CD4-positive, CD25-positive, alpha-beta regulatory T cell (primary cell): ENCODE measurements at places on chromosomes 4 and X.

DNA sequence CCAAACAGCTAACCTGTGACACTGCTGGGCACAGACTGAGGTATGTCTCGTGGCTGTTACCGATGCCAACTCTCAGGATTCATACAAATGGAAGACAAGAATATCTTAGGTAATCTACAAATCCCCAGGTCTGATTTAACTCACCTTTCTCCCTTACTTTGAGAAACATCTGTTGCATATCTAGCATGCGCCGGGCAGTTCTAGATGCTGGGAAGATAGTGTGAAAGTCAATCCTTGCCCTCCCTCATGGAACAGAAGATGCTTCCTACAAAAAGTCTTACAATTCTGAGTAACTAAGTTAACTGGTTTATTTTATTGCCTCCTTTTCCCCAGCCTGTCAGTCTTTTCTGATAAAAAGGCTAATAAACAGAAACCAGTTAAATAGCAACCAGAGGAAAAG lies 212.2 kb upstream of the FAT1 start:
- no peak for DNase-seq

DNA sequence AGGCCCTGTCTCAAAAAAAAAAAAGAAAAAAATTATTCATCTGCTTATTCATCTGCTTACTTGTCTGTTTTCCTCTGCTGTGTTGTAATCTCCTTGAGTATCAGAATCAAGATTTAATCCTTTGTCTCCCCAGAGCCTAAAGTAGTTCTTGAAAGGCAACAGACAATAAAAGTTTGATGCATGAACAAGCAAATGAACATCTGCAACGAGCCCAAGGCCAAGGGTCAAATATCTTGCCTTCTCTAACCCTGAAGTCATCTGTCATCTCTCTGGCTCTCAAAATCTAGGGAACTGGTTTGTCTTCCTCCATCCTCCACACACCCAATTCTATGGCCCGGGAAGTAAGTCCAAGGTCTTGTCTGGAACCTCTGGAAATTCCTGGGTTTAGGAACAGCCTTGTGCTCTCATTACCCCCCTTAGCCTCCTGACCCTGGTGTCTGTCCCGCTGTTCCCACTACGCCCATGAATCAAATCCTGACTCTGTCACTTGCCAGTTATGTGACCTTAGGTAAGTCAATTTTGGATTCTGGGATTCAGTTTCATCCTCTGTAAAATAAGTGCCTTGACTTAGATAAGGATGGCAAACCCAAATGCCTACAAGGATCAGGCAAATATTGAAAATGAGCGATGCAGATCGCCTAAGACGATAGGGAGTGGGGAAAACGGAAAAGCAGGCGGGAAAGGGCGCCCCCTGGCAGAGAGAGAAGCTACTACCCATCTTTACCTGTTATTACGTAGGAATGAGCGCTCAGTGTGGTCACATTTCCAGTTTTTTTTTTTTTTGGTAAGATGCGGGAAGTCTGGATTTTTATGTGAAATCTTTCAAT lies 102.7 kb upstream of the DHX15 start:
- no peak for DNase-seq

DNA sequence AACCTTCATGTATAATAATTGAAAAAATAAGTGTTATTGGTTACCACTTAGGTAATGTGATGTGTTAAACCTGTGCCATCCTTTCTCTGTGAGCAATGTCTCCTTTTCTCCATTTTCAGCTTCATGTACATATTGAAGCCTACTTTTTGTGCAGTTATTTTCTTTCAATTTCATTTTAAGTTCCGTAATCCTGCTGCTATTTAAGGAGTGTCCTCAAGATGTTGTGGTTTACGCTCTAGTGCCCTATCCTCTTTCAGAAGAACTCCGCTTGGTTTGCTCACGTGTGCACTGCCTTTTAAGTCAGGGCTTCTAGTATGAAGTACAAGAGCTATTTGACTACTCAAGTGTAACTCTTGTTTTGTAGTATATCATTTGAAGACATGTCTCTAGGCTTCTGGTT lies 2253.2 kb upstream of the TENM3 start:
- DNase-seq, result no peak

- DNase-seq, result peak; percentile 1
These were observed 69.2 kb upstream of the PNPLA4 start for GRCh38 chrX:7996414-7996813.

GRCh38 chrX:38805432-38806389 lies 4.5 kb downstream of the MID1IP1 start:
- DNase-seq, result peak; percentile 45

- DNase-seq, result no peak
These were observed 6.3 kb downstream of the PRAF2 start for GRCh38 chrX:49067285-49068120.

DNA sequence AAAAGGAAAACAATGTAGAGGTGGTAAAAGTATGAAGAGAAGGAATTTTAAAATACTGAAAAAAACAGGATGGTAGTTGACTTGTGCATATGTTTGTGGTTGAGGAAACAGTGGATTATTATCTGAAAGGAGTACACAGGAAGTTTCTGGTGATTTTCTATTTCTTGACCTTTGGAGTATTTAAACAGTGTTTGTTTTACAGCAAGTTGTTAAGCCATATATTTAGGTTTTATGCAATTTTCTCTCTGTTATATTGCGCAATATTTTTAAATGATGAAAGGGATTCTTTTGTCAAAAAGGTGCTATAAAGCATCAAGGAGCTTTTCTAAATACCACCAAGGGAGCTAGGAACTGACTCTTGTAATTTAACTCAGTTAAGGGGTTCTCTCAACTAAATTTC lies 343.1 kb upstream of the MAOA start:
- DNase-seq, result no peak

GRCh38 chr4:86043755-86044592 lies 315.9 kb downstream of the MAPK10 start:
- DNase-seq, result peak; percentile 1

DNA sequence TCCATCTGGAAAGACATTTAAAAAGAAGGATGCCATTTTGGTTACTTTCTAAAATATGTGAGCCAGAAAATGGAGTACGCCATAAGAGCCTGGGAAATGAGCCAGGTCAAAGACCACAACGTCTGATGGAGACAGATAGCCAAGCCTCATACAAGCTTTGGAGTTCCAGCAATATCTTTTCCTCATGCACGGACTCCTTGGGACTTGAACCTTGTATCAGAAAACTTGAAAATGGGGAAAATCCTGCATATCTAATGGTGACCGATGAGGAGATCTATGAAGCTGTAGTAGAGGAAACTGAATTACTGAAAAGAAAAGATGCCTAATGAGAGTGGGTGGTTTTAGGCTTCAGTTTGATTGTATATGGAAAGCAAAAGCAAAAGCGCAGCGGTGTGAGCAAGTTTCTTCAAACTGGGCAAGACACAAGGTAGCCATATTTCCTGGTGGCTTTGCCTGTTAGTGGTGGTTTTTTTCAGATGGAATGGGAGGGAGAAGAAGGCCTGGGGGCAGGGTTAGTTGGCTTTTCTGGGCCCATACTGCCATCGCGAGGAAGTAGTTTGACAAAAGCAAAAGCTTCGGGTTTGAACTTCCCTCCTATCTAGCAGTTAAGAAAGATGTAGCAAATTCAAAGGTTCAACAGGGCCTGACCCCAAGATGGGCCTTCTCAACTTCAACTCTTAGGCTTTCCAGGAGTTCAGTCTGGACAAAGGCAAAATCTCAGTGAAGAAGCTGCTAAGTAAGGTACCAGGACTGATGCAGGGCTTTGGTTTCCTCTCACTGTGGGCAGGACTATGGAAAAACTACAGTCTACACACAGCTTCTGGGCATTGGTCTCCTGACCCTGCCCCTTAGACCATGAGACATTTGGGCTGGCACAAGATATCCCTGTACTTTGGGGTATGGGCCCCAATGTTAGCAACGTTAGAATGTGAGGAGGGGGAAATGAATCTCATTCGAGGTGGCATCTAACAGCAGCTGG lies 210.0 kb upstream of the STK26 start:
- DNase-seq, result peak; percentile 92

DNA sequence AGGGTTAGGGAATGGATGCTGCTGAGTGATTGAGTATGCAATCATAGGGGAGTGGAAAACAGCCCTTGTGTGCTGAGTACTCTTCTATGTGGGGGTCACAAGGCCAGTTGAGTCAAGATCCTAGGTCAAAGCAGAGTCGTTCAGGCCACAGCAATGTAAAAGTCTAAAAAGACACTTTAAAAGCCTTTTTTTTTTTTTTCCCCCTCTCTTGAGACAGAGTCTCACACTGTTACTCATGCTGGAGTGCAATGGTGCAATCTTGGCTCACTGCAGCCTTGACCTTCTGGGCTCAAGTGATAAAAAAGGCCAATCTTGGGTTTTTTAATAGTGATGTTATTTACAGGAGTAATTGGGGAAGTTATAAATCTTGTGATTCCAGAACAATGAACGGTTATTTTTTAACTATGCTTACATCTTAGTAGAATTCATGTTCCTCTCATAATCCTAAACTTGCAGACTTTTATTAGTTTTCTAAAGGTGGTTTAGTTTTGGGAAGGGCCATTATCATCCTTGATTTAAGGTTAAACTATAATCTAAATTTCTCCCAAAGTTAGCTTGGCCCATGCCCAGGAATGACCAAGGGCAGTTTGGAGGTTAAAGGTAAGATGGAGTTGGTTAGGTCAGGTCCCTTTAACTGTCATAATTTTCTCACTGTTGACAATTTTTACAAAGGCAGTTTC lies 82.2 kb upstream of the BMP2K start:
- no peak for DNase-seq

DNA sequence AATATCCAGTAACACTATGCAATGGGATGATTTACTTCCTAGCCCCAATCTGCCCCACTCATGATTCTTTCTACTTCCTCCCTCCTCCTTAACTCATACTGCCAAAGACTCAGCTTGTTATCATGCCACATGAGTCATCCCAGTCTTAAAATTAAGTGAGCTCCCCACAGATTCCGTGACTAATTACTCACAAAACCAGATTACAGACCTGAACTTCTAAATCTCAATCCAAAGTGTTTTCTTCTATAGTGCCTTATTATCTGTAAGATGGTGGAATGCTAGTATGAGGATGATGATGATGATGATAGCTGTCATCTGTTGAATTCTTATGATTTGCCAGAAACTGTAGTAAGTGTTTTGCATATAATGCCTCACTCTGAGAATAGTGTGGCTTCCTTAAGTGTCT lies 27.7 kb upstream of the GPC3 start:
- DNase-seq, result no peak

GRCh38 chr4:176271749-176272148 lies 2.7 kb upstream of the ASB5 start:
- no peak for DNase-seq

GRCh38 chrX:153598541-153599191 lies at the start of gene CCNQ:
Gene CCNQ, minus strand, starts transcription at chrX:153599139. Its CDS starts 66 bp downstream, at chrX:153599073.
- no peak for DNase-seq

DNA sequence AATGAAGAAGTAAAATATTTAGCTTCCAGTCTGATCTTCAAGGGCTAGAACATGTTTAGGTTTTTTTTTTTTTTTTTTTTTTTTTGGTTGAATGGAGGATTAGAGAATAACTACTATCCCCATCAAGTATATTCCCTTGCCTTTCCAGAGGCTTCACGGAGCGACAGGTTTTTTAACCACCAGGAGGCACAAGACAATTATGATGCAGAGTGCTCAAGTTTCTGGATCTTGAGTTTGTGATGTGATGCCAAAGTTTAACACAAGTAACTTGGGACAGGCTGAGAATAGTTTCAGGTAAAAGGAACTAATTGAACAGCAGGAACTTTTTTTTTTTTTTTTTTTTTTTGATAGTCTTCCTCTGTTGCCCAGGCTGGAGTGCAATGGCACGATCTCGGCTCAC lies 30.3 kb downstream of the CCNI start:
- no peak for DNase-seq

- DNase-seq, result no peak
These were observed 35.4 kb upstream of the BCLAF3 start for GRCh38 chrX:20026278-20026677.

- no peak for DNase-seq
These were observed 11.4 kb downstream of the NR3C2 start for GRCh38 chr4:148430854-148431253.
